ENCODE measurements at places on chromosomes 1 and 21. TPM values are rescaled to one million over a fixed set of nuclear protein-coding genes. Genes with fewer than 3 reads are reported as not detected.

DNA sequence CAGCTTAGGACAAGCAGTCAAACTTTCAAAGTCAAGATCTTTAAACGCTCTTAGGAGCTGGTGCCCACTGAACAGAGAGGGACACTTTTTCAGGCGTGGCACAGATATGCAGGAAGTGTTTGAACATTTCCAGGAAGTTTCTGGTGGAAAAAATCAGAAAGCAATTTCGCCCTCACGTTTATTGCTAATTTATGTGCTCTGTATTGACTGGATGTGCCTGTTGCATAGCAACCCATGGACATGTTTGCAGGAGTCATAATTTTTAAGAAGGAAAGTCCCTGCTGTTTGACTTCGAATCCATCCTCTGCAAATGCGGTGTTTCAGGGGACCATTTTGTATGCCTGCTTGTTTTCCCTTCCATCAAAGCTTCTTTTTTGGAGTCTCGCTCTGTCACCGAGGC is 239.9 kb upstream of the IRF2BP2 start:
- no peak for DNase-seq

GRCh38 chr1:223135176-223135942 is 7.7 kb downstream of the TLR5 start:
- peak; percentile 82 for DNase-seq

ADGRL4 gene
- total RNA-seq = not detected

DNA sequence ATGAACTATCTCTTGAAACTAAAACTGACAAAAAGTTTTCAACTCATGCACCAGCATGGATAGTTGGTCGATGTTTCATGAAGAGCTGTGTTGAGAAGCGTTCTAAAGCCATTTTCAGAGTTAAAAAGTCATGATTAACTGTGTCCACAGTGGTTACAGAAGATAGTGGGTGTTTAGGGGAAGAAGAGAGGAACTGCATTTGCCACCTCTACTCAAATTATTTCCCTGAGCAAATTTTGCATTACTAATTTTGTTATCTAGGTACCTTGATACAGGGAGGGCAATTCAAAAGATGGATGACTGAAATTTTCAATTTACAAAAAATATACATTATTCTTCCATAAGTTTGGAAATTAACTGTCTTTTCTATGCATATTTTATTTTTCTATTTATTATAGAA is 15.5 kb downstream of the SAMSN1 start:
- no peak for DNase-seq

TMPRSS3 gene
- not detected for total RNA-seq

- no peak for DNase-seq
These were observed 1.4 kb downstream of the USP21 start for GRCh38 chr1:161160671-161161145.

DNA sequence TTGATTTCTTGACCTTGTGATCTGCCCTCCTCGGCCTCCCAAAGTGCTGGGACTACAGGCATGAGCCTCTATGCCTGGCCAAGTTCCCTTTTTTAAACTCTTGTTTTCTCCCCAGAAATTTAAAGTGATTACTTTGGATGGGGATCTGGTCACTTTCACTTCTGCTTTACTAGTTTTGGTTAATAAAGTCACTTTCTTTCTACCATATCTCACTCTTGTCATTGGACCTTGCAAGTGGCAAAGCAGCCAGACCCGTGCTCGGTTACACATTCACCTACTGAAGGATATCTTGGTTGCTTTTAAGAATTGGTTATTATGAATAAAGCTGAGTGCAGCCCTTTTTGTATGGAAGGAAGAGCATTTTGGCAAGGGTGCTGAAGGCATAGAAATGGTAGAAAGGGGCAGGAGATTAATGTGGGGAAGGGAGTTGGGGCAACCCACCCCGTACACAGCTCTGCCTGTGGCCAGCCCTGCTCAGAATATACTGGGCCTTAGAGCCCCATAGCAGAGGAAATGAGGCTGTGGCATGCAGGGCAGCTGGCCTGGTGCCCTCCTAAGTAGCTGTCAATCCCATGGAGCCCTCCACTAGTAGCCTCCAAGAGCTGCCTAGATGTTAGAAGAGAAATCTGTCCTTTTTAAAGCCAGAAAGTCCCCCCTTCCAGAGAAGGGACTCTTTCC is 40.7 kb downstream of the CD2 start:
- DNase-seq = no peak

- no peak for DNase-seq
These were observed 12.2 kb downstream of the MSTO1 start for GRCh38 chr1:155622191-155622590.

DNA sequence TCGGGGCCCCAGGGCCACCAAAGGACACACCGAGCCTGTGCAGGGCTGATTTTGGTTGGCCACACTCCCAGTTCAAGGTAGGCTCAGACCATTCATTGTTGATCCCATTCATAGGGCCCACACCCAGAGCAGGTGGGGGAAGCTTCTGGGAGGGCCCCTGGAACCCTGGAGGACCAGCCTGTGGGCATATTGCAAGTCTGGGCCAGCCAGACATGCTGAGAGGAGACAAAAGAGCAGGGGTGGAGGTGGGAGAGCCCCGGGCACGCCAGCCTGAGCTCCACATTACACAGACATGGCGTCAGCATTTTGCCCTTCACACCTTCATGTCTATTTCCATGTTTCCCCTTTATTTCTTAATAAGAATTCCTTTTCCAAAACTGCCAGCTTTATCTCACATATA is 25.7 kb downstream of the PMVK start:
- DNase-seq = peak; percentile 44

- DNase-seq = no peak
These were observed 69.2 kb downstream of the PRDM2 start for GRCh38 chr1:13769212-13769611.

PALMD gene
- 4.7 TPM for total RNA-seq

- no peak for DNase-seq
These were observed 104.6 kb downstream of the TLR5 start for GRCh38 chr1:223038288-223039006.

GRCh38 chr1:183577897-183578465 is 12.3 kb downstream of the NCF2 start:
- DNase-seq = no peak

LCE1E gene
- not detected for total RNA-seq

GRCh38 chr1:171715813-171716251 is 26.0 kb downstream of the VAMP4 start:
- DNase-seq = peak; percentile 23

- no peak for DNase-seq
These were observed 29.3 kb upstream of the RXRG start for GRCh38 chr1:165474196-165474595.

TBX19 gene
- 0.51 TPM for total RNA-seq

DNA sequence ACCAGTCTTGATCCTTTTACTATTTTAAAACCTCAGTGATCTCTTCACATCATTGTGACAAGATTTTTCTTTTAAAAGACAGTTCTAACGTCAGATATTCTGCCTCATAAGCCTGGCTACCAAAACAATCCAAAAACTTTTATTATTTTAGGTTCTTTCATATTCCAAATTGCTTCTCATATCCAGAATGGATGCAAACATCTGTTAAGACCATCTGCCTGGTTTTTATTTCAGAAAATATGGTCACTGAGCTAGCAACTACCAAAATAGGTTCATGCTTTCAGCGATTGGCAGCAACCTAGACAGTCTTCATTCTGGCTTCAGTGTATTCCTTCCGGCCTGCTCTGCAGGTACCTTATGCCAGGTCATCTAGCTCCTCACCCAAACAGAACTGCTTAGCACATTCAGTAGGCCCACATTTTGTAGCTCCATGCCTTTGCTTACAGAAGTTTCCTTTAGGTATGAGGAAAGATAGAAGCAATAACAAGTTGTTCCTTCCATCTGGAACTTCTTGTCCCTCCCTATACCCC is 59.0 kb upstream of the CACYBP start:
- no peak for DNase-seq

- no peak for DNase-seq
These were observed 2.3 kb downstream of the RGS16 start for GRCh38 chr1:182601913-182602312.

LENEP gene
- total RNA-seq = not detected

GRCh38 chr1:214028649-214029406 is 41.1 kb downstream of the PROX1 start:
- DNase-seq = no peak

TMEM52 gene
- total RNA-seq = 1.4 TPM

DNA sequence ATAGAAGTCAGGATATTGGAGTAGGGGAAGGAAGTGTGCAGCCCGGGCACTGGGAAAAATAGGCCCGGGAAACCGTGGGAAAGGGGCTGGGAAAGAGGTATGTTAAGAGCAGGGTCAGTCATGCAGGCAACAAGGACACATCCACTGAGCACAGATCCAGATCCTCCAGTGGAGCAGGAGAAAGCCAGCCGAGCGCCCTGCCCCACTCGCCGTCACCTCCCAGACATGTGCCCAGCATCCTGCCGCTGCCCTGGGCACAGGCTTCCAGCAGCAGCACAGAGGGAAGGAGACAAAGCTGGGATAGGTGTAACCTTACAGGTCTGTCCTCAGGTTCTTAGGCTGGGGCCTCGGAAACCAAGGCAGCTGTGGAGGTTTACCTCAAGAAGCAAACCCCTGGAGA is 64.2 kb downstream of the FAM163A start:
- no peak for DNase-seq

CAMK2N1 gene
- 6.9 TPM for total RNA-seq

DNA sequence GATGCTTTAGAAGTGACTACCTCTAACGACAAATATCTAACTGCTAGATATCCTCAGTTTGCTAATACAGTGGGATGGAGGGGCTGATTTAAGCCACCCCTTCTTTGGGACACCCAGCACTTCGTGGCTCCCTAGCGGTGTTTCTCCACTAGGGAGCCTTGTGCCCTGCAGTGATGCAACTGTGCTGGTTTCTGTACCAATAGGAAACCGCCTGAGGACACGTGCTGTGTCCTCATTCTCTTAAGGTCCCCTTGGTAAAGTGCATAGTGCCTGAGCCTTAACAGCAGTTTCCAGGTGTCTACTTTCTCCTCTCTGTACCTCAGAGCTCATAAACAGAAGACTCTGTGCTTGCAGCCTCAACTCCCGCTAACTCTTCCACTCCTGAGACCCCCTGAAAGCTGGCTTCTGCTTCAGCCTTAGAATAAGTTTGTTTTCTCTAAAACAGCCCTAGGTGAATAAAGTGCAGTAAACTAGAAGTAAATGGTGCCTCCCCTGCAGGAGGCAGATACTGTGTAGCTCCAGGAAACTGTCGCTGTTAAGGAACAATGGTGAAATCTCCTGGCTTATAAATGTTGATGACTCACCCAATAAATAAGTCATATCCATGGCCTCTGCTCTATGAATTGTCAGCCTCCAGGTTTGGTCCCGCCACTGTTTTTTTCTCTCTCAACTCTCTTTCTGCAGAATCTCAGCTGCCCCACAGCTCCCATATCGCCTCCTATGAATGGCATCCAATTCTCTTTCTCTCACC is 130.4 kb downstream of the AK5 start:
- DNase-seq = peak; percentile 42

- DNase-seq = no peak
These were observed 254.8 kb downstream of the ZNF648 start for GRCh38 chr1:181806746-181807145.

OR2AJ1 gene
- not detected for total RNA-seq

- no peak for DNase-seq
These were observed 533.7 kb upstream of the PKN2 start for GRCh38 chr1:88150330-88150729.

GRCh38 chr1:204726478-204726877 is 40.9 kb upstream of the LRRN2 start:
- DNase-seq = peak; percentile 84

DNA sequence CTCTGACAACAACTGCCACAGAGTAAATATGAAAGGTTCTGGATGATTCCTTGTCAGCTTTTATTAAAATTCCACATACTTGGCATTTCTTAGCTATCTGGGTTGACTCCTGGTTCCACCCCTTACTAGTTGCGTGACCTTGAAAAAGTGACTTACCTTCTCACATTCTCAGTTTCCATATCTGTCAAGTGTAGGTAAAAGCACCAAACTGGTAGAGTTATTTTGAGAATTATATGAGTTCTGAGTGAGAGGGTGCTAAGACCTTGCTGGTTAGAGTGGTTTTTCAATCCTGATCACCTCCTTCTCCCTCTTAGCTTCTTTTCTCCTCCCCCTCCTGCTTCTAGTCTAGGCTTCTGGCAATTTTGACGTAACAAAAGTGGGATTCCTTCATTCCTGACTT is 83.4 kb upstream of the ABCD3 start:
- DNase-seq = no peak

TSACC gene
- total RNA-seq = 0.77 TPM

DNA sequence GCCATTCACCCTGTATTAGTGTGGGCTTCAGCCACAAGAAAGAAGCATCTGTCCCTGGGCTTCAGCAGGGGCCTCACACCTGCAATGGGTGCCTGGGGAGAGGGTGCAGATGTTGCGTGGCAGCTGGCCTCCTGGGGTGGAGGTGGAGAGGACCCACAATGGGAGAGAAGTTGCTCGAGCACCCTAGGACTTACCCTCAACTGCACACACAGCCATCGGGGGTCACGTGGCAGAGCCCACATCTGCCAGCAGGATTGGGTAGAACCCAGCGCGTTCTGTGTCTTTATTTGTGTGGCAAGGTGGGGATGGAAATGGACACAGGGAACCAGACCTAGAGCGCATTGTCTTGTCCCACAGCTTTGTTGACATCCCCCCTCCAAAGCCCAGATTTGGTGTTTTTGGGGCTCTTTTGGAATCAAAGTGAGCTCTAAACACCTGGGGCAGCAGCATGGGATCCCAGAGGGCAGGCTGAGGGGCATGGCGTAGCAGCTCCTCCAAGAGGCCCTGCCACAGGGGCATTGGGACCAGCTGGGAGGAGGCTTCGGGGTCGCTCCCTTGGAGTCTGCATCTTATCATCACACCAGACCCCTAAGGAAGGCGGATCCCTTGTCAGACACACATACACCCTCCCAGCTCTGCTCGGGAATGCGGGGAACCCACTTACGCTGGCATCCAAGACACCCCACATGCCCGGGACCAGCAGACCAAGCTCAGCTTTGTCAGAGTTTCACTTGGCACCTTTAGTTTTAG is 5.1 kb downstream of the ABCG1 start:
- DNase-seq = no peak

DNA sequence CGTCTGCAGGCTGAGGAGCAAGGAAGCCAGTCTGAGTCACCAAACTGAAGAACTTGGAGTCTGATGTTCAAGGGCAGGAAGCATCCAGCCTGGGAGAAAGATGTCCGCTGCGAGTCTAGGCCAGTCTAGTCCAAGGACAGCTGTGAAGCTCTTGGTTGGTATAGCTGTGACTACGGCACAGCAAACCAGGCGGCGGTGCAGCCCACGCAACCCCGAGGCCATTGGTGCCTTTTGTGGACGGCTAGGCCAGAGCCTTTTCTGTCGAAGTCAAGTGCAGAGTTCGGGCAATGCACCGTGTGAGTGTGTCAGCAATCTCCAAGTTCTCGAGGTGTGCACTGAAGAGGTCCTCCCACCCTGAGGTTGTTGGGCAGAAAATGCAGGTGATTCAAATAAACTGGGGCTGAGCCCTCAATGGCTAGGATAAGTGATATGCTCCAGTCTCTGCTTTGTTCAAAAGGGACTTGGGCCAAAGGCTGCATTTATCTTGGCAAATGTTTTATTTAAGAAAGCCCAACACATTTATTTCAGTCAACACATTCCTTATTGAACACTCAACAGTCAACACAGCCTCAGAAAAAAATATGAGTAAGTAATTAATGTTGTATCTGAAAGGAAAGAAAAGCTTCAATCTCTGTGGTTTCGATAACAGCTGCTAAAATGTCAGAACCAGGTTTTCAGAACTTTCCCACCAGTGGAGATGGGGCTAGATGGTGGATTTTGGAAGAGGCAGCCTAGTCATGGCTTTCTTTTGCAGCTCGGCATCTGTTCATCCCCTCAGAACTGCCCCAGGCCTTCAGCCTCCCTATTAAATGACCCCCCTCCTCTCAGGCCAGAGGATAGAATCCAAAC is 78.1 kb upstream of the COX20 start:
- DNase-seq = peak; percentile 18

All from bronchial epithelial cell (primary cell).